ENCODE measurements at places on chromosomes 1 and 21. TPM values are rescaled to one million over a fixed set of nuclear protein-coding genes. Genes with fewer than 3 reads are reported as not detected.

DNA sequence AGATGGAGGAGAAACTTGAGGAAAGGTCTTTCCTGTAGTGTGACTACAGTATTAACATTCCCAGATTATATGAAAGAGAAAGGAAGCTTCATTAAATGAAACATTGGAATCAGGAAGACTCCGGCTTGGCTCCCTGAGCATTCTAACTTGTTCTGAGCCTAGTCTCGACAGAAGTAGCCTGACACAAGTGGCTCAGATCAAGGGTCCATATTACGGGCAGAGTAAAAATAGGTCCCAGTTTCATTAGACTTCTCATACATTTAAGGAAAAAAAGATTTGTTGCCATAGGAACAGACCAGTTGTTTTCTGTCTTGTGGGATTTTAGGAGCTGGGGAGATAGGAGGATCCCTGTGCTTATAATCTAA lies 12.8 kb downstream of the SMAP2 start:
- H3K36me3 ChIP-seq, result no peaks in the 10 kb centered on the region
- no peak overlapping the region for H3K27ac ChIP-seq
- peaks cover 50% of the 10 kb centered on the region for H3K4me1 ChIP-seq
- no peak overlapping the region for H3K4me3 ChIP-seq
- H3K27me3 ChIP-seq, result no peaks in the 10 kb centered on the region
- no peak for DNase-seq

The DMBX1 gene
- 0.88 TPM for total RNA-seq

DNA sequence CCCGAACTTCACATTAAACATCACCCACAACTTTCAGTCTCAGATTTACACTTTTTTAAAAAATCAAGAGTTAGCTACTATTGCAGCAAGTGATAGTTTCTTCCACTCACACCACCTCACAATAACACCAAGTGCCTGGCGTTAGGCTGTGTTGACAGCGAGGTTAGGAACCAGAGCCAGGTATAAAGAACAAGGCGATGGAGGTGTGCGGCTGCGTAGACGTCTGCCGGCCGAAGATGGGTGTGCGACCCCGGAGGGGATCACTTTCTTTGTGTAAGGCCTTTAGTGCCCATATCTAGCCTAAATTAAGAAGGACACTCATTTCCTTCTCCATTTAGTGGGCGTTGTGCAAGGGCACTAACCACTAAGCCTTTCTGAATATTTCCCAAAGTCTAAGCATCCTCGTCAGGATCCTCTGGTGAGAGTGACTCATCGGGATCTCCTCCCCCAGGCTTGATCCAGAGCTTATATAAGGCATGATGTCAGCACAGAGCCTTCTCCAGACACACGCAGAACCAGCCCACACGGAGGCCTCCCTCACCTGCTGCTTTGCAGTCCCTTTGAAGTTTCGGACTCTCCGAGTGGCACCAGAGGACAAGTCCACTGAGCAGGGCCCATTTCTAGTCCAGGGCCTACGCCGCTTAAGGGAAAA lies 11.8 kb downstream of the NHLH2 start:
- DNase-seq, result no peak
- H3K27me3 ChIP-seq, result peaks cover 41% of the 10 kb centered on the region
- H3K36me3 ChIP-seq, result no peaks in the 10 kb centered on the region

The SRGAP2 gene
- total RNA-seq, result 56.7 TPM

- H3K4me3 ChIP-seq, result no peak overlapping the region
- no peaks in the 10 kb centered on the region for H3K27me3 ChIP-seq
- H3K4me1 ChIP-seq, result no peaks in the 10 kb centered on the region
- no peaks in the 10 kb centered on the region for H3K36me3 ChIP-seq
- no peak overlapping the region for H3K27ac ChIP-seq
These were observed 100.5 kb downstream of the AK5 start for GRCh38 chr1:77382366-77382765.

- no peak overlapping the region for H3K27ac ChIP-seq
- no peak for DNase-seq
- H3K36me3 ChIP-seq, result no peaks in the 10 kb centered on the region
- H3K4me3 ChIP-seq, result no peak overlapping the region
- peaks cover 45% of the 10 kb centered on the region for H3K27me3 ChIP-seq
- H3K4me1 ChIP-seq, result no peaks in the 10 kb centered on the region
These were observed 228.2 kb downstream of the GRIK3 start for GRCh38 chr1:36805979-36806640.

DNA sequence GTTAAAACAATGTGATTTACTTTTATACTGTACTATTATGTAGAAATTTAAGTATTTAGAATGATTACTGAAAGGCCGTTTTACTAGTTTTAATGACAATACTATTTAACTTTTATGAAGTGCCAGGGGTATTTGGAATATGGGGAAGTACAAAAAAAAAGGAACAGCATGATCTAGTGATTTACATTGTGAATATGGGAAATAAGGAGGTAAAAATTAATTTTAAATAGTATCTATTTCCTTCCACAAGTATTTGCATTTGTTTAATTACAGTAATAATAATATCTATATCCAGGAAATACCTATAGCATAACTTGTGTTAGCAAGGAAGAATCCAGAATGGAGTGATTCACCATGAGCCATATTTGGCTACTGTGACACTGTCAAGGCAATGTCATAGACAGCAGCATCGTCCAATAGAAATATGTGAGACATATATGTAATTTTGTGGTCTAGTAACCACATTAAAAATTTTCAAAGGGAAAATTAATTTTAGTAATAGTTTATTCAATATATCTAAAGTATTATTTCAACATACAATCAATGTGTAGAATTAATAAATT lies 22.0 kb downstream of the CNST start:
- H3K4me3 ChIP-seq, result no peak overlapping the region
- no peak for DNase-seq
- H3K4me1 ChIP-seq, result peaks cover 7% of the 10 kb centered on the region
- H3K27me3 ChIP-seq, result no peaks in the 10 kb centered on the region
- H3K27ac ChIP-seq, result no peak overlapping the region

- no peaks in the 10 kb centered on the region for H3K27me3 ChIP-seq
- DNase-seq, result no peak
- H3K4me1 ChIP-seq, result peaks cover 81% of the 10 kb centered on the region
- peaks cover 83% of the 10 kb centered on the region for H3K36me3 ChIP-seq
- H3K4me3 ChIP-seq, result peak overlapping the region; percentile 78
These were observed 1.2 kb downstream of the ARHGEF2 start for GRCh38 chr1:155976913-155977689.

GRCh38 chr1:62891956-62892562 lies 108.1 kb downstream of the ATG4C start:
- no peak for DNase-seq
- no peak overlapping the region for H3K4me3 ChIP-seq
- no peaks in the 10 kb centered on the region for H3K36me3 ChIP-seq
- H3K27ac ChIP-seq, result no peak overlapping the region
- no peaks in the 10 kb centered on the region for H3K4me1 ChIP-seq

DNA sequence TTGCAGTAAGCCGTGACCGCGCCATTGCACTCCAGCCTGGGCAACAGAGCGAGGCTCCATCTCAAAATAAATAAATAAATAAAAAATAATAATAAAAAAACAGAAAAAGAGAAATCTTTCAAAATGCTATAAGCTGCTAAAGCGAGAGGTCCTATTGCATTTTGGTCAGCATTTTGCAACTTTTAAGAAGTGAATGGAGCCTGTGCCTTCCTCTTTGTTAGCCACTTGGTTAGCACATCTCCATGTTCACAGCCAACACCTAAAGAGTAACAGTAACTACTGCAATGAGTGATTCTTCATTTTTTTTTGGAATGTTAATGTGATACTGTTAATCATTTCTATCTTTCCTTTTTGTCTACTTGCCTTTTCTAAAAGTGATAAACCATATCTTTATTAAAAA lies 80.6 kb downstream of the ERG start:
- no peaks in the 10 kb centered on the region for H3K4me1 ChIP-seq
- H3K36me3 ChIP-seq, result no peaks in the 10 kb centered on the region
- H3K27ac ChIP-seq, result no peak overlapping the region
- no peak overlapping the region for H3K4me3 ChIP-seq

DNA sequence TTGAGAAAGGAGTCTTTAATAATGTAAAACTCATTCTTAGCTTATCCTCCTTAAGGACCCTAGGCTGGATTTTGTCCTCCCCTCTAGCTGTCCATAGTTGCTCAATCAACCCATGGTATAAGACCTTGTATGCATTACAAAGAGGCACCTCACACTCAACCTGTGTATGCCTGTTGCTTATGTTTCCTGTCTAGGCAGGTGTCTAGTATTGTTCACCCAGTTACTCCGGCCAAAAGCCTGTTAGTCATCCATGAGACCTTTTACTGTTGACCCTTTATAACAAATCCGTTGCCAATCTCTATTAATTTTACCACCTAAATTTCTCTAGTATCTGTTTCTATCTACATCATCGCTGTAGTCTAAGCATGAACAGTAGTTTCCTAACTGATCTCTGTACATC lies 3.7 kb downstream of the LYPLAL1 start:
- DNase-seq, result no peak
- H3K36me3 ChIP-seq, result peaks cover 37% of the 10 kb centered on the region
- H3K4me3 ChIP-seq, result peak overlapping the region; percentile 50
- peaks cover 47% of the 10 kb centered on the region for H3K4me1 ChIP-seq
- H3K27ac ChIP-seq, result peak overlapping the region; percentile 19
- H3K27me3 ChIP-seq, result no peaks in the 10 kb centered on the region

DNA sequence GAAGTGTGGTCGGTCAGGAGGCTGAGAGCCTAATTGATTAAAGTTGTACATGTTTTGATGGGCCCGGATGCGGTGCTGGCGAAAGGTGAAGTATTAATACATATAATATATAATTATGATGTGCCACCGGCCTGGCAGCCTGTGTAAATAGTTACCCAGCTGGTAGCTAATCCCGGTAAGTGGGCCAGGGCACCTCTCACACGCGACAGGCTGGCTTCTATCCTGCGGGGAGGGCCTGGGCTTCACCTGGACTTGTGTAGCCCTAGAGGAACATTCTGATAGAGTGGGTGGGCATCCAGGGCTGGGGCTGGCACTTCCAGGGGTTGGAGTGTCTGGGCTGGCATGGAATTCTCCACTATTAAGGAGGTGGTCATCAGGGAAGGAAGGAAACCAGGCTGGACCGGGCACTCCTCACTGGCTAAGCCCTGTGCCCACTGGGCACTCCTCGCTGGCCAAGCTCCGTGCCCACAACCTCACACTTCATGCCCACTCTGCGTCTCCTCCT lies 48.3 kb downstream of the IGSF21 start:
- peaks cover 92% of the 10 kb centered on the region for H3K27me3 ChIP-seq
- no peak overlapping the region for H3K27ac ChIP-seq
- no peaks in the 10 kb centered on the region for H3K36me3 ChIP-seq

GRCh38 chr21:36471254-36471723 lies 8.6 kb downstream of the CLDN14 start:
- no peak overlapping the region for H3K27ac ChIP-seq
- H3K36me3 ChIP-seq, result peaks cover 12% of the 10 kb centered on the region
- peak; percentile 9 for DNase-seq
- no peaks in the 10 kb centered on the region for H3K27me3 ChIP-seq
- H3K4me1 ChIP-seq, result peaks cover 15% of the 10 kb centered on the region

The CFAP410 gene
- 7.5 TPM for total RNA-seq

DNA sequence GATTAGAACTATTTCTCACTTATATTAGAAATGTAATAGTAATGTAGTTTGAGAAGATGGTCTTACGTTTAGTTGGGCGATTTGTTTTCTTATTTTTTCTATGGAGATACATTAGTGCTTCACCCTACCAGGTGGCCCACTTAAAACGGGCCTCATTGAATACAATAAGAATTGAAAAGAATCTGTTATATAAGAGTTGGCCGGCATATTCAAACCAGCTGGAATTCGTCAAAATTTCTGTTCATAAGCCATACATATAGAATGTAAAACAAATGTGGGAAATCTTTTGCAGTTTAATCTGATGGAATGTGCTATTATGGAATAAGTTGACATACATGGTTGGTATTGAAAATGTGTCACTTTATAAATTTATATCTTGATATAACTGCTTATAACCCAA lies 96.4 kb upstream of the C1orf105 start:
- H3K27ac ChIP-seq, result no peak overlapping the region
- H3K27me3 ChIP-seq, result no peaks in the 10 kb centered on the region
- no peak for DNase-seq

The CLCA1 gene
- not detected for total RNA-seq

The FCRL6 gene
- total RNA-seq, result not detected

The MASP2 gene
- not detected for total RNA-seq

DNA sequence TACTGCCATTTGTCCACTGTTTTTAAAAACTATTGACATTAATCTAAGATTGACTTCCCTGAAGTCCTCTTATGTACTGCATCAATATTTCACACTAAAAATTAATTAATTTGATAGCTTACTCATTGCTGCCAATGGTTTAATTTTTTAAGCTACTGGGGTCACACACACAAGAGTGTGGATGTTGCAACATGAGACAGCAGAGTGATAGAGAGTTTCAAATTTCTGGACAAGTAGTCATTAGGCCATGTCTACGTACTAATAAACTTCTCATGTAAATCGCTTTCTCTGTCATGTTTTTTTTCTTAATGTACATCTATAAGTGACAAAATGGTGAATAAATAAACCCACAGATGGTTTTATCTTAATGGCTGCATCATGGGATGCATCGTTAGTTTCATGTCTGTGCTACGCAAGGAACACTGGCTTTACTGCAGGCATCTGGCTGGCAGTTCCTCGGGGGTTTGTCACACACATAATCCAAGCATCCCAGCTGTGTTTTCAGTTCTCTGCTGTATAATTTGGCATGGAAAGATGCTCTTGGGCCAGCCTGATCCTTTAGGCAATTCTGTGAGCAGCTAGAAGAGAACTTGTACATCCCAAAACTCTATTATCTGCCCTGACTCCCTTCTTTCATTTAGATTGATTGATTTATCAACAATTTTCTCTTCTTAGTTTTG lies 16.4 kb upstream of the CHODL start:
- no peaks in the 10 kb centered on the region for H3K4me1 ChIP-seq
- no peak for DNase-seq
- H3K36me3 ChIP-seq, result no peaks in the 10 kb centered on the region

DNA sequence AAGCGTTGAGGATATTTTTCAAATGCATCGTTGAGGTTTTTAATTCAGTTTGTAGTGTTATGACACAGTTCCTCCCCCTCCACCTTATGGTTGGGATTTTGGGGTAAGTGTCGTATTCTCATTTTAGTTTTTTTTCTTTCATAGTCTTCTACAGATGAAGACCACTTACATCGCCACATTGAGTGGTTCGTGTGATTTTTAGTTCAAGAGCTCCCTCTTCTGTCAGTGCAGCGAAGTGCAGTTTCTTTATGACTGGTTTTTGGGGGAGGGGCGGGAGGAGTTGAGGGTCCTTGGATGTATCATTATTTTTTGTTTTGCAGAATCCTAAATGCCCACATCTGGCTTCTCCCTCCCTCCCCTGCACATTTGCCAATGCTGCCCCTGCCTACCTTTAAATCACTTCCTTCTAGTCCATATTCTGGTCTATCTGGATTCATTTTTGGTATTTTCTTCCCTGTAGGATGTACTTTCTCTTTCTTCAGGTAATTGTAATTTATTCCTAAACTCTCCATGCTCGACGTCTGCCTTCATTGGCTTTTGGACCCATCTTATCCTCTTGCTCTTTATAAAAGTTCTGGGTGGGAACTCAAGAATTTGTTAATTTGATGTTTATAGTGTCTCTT lies 433.1 kb downstream of the CAMTA1 start:
- H3K4me3 ChIP-seq, result no peak overlapping the region
- H3K36me3 ChIP-seq, result no peaks in the 10 kb centered on the region
- DNase-seq, result peak; percentile 42
- H3K4me1 ChIP-seq, result no peaks in the 10 kb centered on the region
- H3K27ac ChIP-seq, result no peak overlapping the region
- peaks cover 28% of the 10 kb centered on the region for H3K27me3 ChIP-seq

The CASQ2 gene
- not detected for total RNA-seq
